ENCODE measurements at places on chromosomes 2 and 18. TPM values are rescaled to one million over a fixed set of nuclear protein-coding genes. Genes with fewer than 3 reads are reported as not detected.
A peak's percentile ranks its signal among the peaks of the same experiment; 100 is the strongest.

GRCh38 chr2:10650761-10651160 is 39.0 kb downstream of the NOL10 start:
- no peak for DNase-seq

- no peak for DNase-seq
These were observed 57.6 kb downstream of the ITGB6 start for GRCh38 chr2:160142472-160142871.

DNA sequence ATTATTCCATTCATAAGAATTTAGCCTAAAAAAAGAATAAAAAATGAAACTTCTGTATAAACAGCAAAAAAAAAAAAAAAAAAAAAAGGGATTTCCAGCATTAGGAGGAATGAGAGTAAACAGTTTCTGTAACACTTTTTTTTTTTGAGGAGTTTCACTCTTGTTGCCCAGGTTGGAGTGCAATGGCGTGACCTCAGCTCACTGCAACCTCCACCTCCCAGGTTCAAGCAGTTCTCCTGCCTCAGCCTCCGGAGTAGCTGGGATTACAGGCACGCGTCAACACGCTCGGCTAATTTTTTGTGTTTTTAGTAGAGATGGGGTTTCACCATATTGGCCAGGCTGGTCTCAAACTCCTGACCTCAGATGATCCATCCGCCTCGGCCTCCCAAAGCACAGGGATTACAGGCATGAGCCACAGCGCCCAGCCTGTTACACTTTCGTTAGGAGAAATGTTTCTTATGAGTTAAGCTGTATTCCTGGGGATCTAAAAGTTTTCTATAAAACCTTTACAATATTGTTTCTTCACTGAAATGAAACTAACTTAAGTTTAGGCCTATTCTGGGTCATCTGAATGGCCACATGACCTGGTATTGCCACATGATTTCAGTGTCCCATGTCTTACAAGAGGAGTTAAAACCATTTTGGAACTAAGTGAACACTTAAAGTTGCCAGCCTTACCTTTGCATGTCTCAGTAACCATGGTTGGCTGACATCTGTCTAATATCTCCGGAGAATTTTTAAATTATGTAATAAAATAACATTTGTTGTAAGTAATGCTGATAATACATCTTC is 17.5 kb downstream of the SMAD2 start:
- no peak for DNase-seq

DNA sequence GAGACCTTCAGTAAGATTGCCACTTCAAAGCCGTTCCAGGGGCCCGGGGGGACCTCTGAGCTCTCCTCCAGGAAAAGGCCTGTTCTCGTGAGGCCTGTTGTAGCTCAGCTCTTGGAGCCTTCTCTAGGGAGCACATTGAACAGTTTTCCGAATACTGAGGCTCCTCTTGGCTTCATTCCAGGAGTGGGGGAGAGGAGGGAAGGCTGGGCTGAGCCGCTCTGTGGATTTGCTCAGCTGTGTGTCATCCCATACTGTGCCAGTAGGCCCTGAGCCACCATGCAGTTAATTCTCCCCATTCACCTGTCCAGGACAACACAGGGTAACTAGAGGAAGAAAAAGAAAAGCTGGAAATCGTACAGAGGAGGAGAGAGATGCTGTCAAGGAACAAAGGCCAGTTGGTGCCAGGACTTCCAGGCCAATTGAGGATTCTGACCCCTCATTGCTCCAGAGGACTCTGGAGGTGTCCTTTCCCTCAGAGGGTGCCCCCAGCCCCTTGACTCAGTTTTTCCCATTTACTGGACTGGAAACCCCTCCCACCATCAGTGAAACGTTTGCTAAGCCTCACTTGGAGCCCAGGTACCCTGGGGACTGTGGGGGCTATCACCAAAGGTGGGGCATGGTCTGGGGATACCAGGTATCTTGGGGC is 41.4 kb downstream of the HS1BP3 start:
- DNase-seq: no peak

The RPE gene
- polyA plus RNA-seq: 66.8 TPM

- no peak for DNase-seq
These were observed 87.4 kb downstream of the ATP8B1 start for GRCh38 chr18:57715671-57716070.

The NYAP2 gene
- 0.03 TPM for polyA plus RNA-seq

The IFIH1 gene
- polyA plus RNA-seq: 7.6 TPM

The TMEM131 gene
- 48.1 TPM for polyA plus RNA-seq

The ZSWIM2 gene
- not detected for polyA plus RNA-seq

The VAMP8 gene
- polyA plus RNA-seq: 94.9 TPM

- no peak for DNase-seq
These were observed 153.6 kb upstream of the ZNF804A start for GRCh38 chr2:184444623-184445223.

DNA sequence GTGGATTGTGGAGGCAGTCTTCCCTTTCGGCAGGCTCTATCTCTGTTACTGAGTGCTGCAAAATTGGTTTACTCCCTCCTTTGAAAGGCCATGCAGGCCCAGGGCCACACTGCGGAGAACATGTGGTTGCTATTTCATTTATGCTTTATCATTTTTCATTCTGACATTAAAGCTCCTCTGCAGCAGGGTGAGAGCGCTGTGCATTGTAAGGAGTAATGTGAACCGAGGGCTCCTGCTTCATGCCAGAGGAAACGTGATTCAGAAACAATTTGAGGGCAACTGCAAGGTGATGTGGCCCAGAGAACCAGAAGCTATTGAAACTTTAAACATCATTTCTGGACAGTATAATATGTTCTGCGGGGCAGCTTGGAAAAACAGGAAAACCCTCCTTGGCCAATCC is 341.6 kb upstream of the NT5C1B start:
- no peak for DNase-seq

DNA sequence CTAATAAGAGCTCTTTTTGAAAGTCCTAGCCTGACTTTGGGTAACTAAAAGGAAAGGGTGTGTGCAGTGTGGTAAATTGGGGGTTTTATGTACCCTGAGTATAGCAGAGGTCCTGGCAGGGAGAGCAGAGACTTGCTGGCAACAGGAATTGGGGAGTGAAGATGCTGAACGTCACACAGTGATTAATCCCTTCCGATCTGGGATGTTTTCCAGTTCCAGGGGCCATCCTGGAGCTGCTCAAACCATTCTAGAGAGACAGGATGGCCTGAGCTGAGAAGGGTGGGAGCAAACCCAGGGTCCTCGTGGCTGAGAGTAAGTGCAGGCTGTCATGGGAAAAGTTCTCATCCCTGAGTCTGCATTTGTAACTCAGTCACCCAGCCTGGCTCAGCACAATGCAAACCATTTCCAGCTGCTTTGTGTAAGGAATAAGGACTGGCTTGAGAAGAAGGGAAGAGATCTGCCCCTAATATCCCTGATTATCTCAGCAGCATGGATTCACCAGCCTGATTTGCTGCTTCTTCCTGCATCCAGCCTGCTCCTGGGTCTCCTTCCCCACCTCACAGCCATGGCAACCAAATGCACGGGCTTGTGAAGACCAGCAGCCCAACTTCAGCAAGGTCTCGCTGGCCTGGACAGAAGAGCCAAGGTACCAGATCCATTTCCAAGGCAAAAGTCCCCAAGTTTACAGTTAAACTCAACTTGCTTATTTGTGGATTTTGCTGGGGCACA is 47.1 kb upstream of the CELF4 start:
- peak; percentile 11 for DNase-seq

DNA sequence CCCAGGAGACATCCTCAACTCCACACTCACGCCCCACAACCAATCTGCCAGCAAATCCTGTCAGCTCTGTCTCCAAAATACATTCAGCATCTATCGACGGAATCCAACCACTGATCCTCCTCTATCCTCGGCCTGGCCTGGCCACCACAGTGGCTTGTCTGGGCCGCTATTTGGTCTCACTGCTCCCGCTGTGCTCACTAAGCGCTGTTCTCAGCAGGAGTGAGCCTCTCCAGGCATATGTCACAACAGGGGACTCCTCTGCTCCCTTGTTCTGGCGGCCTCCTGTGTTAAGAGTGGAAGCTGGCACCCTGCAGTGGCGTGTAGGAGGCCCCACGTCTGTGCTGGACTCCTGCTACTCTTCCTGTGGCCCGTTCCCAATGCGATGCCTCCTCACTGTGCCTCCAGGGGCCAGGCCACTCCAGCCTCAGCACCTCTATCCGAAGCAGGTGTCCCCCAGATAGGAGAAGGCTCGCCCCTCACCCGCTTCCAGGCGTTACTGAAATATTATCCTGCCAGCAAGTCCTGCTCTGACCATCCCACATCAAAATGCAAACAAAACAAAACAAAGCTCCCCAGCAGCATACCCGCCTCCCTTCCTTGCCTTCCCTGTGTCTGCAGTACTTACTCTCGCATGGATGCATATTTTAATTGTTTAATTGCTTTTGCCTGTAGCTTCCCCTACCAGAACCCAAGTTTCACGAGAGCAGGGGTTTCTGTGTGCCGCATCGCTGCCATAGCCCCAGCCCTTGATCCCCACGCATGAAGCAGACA is 39.9 kb downstream of the CENPO start:
- no peak for DNase-seq

DNA sequence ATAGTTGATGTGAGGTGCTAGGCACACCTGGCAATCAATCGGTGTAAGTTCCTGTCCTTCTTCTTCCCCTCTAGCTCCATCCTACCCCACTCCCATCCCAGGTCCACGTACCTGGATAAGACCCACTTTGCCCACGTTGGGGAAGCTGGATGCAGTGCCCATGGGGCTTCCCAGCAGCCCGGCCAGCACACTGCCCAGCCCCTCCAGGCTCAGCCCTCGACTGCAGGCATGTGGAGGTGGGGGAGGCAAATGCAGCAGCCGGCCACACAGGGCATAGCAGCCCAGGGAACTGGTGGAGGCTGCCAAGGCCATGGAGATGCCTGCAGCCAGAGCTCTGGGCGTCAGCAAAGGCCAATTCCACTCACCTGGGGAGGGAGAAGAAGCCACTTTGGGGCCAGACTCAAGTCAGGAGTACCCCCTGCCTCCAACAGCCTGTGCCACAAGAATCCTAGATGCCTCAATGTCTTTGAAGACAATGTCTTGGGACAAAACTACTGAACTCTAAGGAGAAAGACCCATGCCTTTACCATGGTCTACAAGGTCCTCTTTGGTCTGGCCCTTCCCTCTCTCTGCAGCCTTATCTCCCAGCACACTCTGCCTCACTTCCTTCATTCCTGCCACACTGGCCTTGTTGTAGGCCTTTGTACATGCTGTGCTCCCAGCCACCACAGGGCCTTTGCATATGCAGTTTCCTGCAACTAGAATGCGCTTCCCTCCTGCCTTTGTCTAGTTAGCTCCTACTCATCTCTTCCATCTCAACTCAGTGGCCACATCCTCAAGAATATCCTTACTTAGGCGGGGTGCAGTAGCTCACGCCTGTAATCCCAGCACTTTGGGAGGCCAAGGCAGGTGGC is 4.5 kb downstream of the SLC23A3 start:
- DNase-seq: no peak

Data from renal cortex interstitium (tissue), 15 donors.